ENCODE measurements at places on chromosomes 11 and 22. TPM values are rescaled to one million over a fixed set of nuclear protein-coding genes. Genes with fewer than 3 reads are reported as not detected.

The OR5F1 gene
- total RNA-seq, result not detected

The CALCB gene
- 0.15 TPM for total RNA-seq

The RBM7 gene
- 21.0 TPM for total RNA-seq

The OR5A1 gene
- total RNA-seq, result not detected

The RFPL1 gene
- total RNA-seq, result not detected

The CD3D gene
- not detected for total RNA-seq

All from A549 treated with AZD2906 at 1 μM for 4 hours (cell line).